NCI-H2029 (cell line): ENCODE measurements at places on chromosomes 12 and 14.

DNA sequence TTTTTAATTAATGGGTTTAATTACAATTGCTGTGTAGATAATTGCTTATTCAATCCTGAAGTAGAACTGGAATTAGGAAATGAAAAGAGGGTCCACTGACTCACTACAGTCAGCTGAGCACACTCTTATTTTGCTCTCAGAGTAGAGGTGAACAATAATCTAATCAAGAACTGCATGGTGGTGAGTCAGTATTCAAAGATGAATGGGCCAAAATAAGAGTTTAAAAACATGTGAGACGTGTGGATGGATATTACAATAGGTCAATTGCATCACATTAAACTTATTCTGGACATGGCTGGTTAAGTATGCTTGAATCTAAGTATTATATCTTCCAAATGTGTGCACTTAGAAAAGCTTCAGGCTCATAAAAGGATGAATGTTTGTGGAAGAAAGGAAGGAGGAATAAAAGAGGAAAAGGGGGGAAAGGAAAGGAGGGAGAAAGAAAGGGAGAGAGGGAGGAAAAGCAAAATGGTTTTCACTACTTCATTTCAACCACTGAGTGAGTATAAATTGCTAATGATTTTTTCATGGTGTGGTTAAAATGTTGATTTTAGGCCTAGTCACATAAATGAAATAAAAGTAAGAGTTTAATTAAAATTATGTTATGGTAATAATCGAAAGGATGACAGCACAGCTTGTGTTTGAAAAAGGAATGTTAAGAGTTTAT, 27.0 kb upstream of the EEA1 start:
- DNase-seq, result no peak

DNA sequence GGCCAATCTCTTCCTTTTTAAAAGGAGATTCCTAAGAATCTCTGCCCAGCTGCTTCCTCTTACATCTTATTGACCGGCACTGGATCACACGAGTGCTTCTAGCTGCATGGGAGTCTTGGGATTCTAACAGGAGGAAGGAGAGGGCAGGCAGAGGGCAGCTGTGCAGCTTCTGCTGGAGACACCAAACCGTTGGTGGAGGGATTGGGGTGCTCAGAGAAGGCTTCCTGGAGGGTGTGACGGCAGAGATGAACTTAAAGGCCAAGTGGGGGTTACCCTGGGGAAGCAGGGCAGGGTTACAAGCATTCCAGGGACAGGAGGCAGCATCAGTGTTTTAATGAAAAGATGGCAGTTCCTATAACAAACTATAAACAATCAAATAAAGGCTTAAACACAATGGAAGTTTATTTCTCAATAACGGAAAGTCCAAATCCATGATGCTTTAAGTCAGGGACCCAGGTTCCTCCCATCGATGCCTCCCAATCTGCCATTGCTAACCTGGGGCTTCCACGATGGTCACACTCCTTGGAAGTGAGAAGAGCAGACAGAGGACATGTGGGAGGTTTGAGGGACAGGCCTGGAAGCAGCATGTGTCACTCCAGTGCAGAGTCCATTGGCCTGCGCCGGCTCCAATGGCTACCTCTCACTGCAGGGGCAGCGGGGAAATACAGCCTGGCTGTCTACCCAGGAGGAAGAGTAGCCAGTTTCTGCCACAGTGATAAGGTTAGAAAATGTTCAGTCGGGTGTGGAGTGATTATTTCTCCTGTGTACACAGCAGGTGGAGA, 53.1 kb upstream of the DDX11 start:
- DNase-seq, result no peak

GRCh38 chr14:95660651-95661515, 25.3 kb upstream of the TCL1B start:
- DNase-seq, result no peak

DNA sequence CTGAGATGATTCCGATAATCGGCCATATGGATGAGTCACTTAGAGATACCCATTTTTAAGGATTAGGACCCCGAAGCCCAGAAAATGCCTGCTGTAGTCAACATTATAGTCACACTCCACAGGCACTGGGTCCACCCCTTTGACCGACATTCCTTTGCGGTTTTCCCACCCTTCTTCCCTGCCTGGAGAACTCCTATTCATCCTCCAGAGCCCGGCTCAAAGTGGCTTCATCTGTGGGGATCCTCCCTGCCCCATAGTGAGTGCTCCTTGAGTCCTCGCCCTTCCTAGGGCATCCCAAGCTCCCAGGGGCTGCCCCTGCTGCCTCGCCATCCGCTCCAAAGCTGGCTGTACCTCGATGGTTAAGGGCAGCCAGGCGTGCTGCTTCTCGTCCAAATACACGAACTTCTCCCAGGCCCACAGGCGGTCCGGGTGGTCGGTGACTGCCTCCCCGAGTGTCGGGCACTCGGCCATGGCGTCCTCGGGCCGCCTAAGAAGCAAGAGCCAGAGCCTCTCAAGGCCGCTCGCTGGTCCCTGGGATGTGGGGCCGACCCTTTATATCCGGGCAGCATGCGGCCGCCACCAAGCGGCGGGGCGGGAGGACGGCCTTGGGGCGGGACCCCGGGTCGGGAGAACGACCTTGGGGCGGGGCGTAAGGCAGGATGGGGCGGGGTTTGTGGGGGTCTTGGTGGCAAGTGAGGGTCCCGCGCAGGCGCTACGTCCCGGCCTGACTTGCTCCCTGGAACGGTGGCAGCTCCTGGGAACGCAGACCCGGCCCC, at the start of gene TCL1A:
Gene TCL1A, minus strand, starts transcription at position 530 of the 776 bp plus-strand sequence. Its CDS starts 59 bp downstream, at position 471.
- DNase-seq, result no peak

DNA sequence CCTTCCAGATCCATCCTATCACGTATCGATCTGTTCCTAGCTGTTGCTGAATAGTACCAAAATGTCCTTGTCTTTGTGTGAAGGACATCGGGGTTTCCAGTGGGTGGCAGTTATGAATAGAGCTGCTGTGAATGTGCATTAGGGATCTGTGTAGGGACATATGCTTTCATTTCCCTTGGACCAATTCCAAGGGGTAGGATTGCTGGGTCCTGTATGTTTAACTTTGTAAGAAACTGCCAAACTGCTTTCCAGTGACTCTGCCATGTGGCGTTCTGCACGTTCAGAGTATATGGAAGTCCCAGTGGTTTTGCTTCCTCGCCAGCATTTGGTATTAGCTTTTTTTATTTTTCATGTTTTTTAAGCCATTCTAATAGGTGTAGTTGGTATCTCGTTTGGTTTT, 28.6 kb downstream of the PACS2 start:
- no peak for DNase-seq

DNA sequence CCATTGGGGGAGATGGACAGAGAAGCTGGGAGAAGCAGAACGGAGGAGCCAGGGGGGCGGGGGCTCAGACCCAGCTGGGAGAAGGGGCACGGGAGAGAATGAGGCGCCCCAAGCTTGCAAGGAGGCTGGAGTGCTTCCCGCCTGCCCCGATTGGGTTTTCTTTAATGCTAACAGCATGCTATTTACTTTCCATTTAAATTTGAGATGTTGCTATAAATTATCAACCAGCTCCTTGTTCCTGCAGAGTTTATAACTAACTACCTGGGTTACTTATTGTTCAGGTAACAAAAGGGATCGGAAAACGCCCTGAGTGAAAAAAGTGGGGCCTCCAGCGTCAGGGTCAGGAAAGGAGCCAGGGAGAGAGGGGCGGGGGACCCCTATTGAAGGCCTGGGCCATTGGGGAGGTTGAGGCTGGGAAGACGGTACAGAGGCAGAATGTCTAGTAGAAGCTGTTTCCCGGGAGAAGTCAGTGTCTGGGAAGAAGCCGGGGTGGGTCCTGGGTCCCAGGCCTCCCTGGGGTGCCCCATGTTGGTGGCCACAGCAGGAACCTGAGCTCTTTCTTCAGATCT, 2.5 kb downstream of the HNF1A start:
- no peak for DNase-seq
